ENCODE measurements at places on chromosomes 5 and 9.

DNA sequence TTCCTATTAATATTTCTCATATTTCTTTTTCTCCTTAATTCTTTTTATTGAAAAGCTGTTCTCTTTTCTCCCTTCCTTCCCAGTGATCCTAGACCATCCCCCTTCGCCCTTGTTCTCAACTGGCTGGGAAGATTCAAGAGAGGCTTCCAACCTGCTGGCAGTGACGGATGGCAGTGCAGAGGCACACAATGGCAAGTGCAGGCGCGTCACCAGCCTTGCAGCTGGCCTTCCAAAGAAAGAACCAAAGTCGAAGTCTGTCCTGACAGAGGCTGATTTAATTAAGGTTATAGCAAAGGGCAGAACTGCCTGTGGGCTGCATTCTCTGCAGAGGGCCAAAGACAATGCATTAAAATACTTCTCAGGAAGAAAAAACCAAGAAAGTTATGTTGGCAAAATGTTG, 7.4 kb downstream of the CEMIP2 start:
- DNase-seq = no peak

DNA sequence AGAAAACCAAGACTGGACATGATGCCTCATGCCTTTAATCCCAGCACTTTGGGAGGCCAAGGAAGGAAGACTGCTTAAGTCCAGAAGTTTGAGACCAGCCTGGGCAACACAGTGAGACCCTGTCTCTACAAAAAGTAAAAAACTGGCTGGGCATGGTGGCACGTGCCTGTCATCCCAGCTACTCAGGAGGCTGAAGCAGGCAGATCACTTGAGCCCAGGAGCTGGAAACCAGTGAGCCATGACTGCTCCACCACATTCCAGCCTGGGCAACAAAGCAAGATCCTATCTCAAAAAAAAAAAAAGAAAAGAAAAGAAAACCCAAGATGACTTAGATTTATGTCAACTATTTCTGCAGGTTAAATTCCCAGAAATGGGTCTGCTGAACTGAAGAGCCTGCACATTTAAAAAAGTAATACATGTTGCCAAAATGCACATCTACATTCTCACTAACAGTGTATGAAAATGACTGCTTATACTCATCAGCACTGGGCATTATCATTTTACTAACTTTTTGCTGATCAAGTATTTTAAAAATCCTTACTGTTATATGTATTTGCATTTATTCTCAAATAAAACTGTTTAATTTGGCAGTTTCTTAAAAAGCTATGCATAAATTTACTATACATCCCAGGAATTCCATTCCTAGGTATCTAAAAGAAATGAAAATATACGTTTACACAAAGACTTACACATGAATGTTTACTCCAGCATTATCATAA, 14.3 kb downstream of the ERMP1 start:
- no peak for DNase-seq

DNA sequence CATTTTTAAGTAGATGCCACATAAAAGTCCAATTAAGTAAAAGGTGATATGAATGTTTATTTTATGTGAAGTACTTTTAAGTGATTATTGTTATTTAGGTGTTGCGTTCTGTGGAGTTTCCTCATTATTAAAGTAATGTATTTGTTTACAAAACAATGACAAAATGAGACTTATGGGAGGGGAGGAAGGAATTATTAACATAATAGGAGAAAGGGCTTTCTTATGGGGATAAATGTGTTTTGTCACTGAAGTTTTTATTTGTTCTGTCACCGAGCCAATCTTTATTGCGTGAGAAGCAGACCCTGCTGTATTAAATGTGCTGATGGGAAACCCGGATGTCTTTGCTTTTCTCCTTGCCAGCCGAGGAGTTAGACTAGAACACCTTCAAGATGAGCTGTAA, 44.5 kb downstream of the TRIO start:
- no peak for DNase-seq

DNA sequence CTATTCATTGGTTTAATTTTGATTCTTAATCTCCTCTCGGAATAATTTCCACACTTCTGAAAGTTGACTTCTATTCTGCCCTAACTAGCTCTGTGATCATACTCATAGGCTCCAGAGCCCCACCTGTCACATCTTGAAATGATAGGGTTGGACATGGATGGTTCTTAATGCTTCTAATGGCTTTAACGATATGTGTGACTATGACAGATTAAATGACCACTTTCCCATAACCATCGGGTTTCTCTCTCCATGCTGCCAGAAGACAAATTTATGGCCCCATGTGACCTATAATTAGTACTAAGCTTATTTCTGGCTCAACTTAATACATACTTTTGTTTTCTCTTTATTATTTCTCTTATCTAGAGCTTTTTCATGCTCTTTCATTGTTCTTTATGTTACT, 251.1 kb upstream of the TUT7 start:
- DNase-seq = no peak

GRCh38 chr5:138330813-138331448, 673 bp downstream of the CDC25C start:
- no peak for DNase-seq

DNA sequence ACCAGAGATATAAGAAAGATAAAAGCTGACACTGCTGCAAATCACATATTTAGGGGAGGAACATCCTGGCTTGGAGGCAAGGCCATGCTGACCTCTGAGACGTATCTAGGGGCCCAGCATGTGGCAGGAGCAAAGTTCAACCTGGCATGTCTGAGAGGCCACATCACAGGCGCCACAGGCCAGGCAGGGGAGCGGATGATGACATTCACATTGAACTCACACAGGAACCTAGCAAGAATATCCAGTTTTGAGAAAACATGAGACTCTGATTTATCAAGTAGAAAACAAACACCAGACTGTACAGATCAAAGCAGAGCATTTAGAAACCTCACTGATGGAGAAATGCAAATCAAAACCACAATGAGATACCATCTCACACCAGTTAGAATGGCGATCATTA, 64.2 kb upstream of the STK32A start:
- no peak for DNase-seq

GRCh38 chr9:85064811-85065371, 395.4 kb downstream of the NTRK2 start:
- DNase-seq = no peak

- no peak for DNase-seq
Measured at GRCh38 chr9:122088880-122089706, 4.0 kb downstream of the TTLL11 start.

- no peak for DNase-seq
Measured at GRCh38 chr5:68408345-68408871, 192.9 kb downstream of the PIK3R1 start.

GRCh38 chr5:54528633-54529209, 11.2 kb downstream of the SNX18 start:
- DNase-seq = no peak

DNA sequence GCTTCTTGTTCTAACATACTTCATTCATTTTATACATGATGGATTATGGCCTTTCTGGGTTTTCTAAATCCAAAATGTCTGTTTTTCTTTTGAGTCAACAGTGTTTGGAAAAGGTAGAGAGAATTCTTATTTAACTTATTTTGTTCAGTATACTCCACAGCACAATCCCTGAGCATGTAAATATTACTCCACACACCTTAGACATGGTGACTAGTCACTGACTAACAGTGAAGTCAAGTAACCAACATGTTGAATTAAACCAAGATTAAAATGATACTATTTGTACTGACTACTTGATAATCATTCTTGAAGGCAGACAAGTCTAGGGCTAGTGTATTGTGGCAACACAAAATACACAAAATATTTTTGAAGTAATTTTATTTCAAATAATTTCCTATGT, 55.0 kb downstream of the HAPLN1 start:
- DNase-seq = no peak

DNA sequence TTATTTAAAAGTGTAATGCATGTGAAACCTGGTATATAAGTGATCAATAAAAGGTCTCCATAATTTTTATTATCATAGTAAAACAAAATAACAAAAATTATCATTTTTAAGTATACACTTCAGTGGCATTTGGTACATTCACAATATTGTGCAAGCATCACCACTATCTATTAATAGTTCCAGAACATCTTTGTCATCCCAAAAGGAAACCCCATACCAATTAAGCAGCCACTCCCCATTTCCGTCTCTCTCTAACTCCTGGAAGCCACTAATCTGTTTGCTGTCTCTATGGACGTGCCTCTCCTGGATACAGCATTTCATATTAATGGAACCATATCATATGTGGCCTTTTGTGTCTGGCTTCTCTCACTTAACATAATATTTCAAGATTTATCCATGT, 7.6 kb downstream of the OLFML2A start:
- DNase-seq = no peak

DNA sequence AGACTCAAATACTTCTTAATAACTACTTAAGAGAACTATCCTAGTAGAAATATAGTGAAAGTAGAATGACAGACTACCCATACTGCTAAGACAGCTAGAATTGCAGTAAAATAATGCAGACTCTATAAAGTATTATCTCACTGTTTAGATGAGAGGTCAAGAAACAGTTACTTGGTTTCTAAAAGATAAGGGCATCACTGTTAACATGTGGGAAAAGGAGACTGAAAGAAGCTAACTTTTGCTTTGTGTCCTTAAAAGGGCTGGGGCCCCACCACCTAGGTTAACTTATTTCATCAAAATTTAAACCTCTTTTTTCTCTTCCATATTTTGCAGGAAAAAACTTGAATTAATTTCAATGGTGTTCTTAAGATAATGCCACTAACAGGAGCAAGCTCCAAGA, 204.3 kb downstream of the CNTLN start:
- no peak for DNase-seq

DNA sequence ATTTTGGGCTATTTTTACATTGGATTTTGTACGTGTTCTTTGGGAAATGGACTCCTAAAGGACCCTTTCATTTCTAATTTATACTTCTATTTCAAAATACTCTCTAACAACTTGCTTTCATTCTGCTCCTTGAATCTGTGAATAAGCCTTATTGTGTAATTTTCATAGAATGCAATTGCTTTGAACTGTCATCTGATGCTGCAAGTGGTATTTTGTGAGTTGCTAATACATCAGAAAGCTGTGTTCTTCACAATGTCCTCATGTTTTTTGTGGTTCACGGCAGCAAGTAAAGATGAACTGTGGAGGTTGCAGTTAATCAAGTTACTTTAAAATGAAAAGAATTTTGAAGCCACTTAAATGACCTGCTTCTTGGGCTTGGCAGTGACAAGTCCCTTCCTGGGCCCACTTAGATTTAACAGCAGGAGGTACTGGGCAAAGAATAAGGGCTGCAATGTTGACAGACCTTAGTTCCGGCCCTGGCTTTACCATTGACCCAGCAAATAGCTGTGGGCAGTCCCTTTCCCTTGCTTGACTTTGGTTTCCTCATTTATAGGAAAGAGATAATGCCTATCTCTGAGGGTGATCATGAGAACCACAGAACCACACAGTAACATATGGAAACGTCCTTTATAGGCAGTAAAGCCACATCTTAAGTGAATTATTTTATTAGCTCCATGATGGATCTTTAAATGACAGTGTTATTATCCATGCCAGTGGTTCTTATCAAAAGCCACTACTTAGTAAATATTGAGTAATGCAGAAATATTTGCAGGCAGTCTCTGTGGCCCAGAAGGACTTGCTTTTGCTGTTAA, 54.8 kb downstream of the IQGAP2 start:
- no peak for DNase-seq

DNA sequence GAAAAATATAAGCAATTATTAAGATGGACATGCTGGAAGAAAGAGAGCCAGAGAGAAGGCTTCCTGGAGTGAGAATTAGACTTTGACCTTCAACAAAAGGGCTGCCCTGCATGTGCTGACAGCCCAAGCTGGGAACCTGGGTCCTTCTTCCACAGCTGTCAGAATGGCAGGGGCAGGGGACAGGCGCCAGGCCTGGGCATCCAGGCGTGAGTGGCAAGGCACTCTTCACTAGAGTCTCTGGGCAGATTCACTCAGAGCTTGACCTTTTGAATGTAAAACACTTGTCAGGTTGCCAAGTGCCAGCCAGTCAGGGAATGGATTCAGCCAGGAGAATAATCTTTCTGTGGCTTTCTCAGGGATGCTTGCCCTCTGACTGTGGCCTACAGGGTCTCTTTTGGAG, 119.1 kb upstream of the CLINT1 start:
- DNase-seq = no peak

DNA sequence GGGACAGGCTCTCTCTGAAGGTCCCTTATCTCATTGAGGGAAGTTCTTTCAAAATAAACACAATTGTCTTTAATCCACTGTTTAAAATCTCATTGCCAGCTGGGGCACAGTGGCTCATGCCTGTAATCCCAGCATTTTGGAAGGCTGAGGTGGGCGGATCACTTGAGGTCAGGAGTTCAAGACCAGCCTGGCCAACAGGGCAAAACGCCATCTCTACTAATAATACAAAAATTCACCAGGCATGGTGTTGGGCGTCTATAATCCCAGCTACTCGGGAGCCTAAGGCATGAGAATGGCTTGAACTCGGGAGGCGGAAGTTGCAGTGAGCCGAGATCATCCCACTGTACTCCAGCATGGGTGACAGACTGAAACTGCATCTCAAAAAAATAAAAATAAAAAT, 8.3 kb upstream of the NDFIP1 start:
- no peak for DNase-seq

- DNase-seq = no peak
Measured at GRCh38 chr9:123611226-123611625, 255.2 kb downstream of the CRB2 start.

- DNase-seq = no peak
Measured at GRCh38 chr5:160497878-160498277, 76.2 kb downstream of the PTTG1 start.

GRCh38 chr5:36156121-36156601, 4.2 kb downstream of the SKP2 start:
- no peak for DNase-seq

DNA sequence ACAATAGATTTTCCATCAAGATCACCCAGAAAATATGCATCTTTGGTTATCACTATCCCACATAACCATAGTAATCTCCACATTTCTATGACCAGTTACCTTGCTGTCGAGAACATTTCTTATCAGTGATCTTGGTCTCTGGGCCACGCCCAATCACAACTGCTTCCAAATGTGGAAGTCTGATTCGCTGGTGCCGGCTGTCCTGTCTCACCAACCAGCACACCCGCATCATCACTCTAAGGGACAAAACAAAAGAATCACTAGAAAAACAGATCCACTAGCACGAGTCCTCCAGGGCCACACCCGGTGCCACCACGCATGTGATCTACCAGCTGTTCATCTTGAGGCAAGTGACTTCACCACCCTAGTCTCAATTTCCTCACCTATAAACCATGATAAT, 11.8 kb downstream of the APTX start:
- no peak for DNase-seq

- no peak for DNase-seq
Measured at GRCh38 chr9:116687754-116688135, 640 bp downstream of the TRIM32 start.

- DNase-seq = no peak
Measured at GRCh38 chr5:154220625-154221024, 30.1 kb downstream of the GALNT10 start.

DNA sequence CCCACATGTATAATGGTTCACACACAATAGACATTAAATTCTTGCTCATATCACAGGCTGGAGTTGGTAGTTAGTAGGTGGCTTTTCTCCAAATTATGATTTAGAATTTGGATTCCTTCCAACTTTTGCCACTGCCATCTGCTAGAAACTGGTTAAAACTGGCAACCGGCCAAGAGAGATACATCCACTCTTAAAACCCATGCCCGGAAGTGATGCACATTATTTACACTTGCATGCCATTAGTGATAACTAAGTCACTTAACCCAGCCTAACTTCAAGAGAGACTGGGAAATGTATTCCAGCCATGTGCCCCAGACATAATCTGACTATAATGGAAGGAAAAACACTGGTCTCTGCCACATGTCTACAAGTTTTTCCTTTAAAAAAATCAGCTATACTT, 395.7 kb upstream of the SEMA6A start:
- DNase-seq = no peak

GRCh38 chr5:3996707-3997336, 401.2 kb downstream of the IRX1 start:
- DNase-seq = no peak

- DNase-seq = no peak
Measured at GRCh38 chr5:131758520-131758900, 38.3 kb downstream of the FNIP1 start.

Measured in CD4-positive, alpha-beta T cell treated with Interferon gamma for 1 hour (primary cell).